Suppressor macrophage treated with lipopolysaccharide for 4 hours (primary cell): ENCODE measurements at places on chromosomes 3 and 15.
A peak's percentile ranks its signal among the peaks of the same experiment; 100 is the strongest.

- DNase-seq: no peak
These were observed 51.5 kb downstream of the TGFBR2 start for GRCh38 chr3:30657914-30658313.

GRCh38 chr3:116757315-116757714 is 47.7 kb downstream of the TUSC7 start:
- DNase-seq: no peak

DNA sequence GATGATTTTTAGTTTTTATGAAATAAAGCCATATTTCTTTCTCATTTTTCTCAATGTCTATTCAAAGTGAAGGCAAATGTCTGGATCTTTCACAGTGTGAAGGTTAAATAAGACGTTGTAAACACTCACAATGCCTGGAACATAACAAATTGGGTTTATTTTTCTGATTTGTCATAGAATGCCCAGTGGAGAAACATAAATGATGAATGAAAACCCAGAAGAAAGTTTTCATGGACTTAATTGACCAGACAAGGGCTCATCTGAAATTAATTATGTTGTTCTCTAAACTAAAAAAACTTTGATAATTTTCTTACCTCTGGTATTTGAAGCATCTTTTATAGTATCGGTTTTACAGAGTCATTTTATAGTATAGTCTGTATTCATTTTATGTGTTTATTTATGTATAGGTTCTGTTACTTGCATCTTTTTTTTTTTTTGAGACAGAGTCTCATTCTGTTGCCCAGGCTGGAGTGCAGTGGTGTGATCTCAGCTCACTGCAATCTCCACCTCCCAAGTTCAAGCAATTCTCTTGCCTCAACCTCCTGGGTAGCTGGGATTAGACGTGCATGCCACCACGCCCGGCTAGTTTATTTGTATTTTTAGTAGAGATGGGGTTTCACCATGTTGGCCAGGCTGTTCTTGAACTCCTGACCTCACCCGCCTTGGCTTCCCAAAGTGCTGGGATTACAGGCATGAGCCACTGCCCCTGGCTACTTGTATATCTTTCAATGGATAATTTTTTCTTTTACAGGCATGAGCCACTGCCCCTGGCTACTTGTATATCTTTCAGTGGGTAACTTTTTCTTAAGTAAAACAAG is 15.1 kb upstream of the BNIP2 start:
- no peak for DNase-seq

GRCh38 chr3:172617976-172618375 is 92.9 kb downstream of the NCEH1 start:
- no peak for DNase-seq

DNA sequence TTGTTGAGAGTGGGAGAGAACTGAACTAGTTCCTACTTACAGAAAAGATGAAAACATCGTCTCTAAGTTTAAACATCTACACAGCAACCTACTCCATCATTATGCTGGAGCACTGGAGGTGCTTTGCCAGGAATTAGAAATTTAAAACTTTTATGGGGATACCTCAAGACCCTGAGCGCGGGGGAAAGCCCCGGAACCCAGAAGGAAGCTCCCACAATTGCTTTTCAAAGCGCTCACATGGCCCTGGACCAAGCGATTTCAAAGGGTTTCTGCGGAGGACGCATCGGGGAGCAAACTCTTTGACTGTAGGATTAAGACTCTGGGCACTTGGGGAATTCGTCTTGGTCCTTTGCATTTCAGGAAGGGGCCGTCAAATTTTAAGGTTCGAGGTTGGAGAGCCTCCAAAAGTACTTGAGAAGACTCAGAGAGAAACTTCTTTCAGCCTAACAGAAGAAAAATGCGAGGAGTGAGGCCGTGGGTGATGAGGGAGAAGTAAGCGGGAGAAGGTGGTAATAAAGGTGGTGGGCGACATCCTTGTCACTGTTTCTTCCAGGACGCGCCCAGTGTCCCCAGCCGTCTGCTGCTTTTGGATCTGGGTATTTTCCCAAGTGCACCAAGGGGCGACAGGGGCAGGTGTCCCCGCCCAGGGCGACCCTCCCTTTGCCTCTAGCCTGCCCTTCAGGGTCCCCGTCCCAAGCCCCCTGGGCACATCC is 591 bp downstream of the PROK2 start:
- no peak for DNase-seq

GRCh38 chr3:194833114-194833910 is 147.6 kb downstream of the FAM43A start:
- no peak for DNase-seq

DNA sequence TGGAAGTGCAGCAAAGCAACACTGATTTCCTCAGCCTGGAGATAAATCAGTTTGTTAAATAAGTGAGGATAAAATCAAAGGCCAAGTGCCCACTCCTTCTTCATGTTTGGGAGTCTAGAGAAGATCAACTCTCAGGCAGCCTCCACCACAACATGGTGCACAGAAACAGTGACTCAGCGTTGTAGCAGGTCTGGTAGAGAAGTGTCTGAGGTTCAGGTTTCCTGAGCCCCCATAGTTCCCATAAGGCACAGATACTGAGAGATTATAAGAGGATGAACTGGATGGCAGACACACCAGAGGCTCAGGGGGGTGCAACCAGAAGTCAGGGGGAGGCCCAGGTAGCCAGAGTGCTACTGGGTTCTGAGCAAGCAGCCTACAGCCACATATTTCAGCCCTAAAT is 166.7 kb downstream of the FRMD5 start:
- no peak for DNase-seq

DNA sequence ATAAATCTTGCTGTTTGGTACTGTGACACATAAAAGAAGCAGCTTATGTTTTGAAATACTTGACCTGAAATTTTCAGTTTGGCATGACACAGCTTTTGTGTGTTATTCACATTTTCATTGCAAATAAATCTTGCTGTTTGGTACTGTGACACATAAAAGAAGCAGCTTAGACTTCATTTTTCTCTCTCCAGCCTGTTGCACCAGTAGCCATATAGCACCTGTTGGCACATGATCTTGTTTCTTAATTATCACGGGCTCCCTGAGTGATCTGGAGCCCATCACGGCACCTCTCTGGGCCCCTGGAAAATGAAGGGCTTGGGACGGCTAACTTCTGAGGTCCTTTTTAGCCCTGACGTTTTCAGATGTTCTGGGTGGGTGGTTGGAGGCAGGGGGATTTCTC is 77.4 kb upstream of the SLCO3A1 start:
- DNase-seq: no peak

DNA sequence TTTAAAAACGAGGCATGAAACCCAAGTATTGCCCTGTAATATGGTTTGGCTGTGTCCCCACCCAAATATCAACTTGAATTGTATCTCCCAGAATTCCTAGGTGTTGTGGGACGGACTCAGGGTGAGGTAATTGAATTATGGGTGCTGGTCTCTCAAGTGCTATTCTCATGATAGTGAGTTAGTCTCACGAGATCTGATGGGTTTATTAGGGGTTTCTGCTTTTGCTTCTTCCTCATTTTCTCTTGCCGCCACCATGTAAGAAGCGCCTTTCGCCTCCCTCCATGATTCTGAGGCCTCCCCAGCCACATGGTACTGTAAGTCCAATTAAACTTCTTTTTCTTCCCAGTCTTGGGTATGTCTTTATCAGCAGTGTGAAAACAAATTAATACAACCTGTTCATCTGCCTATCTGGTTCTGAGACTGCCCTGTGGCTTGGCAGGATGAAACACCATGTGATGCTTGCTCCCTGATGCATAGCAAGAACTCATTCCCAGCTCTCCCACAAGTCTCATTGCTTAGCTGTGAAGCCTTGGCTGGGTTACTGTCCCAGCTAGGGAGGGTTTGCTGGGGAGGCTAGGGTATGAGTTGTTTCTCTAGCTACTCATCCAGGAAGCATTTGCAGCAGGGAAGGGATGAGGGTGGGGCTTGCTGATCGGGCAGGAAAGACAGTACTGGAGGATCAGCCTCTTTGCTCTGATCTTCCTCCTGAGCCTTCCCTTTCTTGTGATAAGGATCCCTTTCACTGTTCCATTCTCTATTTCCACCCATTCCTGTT is 3.7 kb upstream of the SQOR start:
- DNase-seq: peak; percentile 64

DNA sequence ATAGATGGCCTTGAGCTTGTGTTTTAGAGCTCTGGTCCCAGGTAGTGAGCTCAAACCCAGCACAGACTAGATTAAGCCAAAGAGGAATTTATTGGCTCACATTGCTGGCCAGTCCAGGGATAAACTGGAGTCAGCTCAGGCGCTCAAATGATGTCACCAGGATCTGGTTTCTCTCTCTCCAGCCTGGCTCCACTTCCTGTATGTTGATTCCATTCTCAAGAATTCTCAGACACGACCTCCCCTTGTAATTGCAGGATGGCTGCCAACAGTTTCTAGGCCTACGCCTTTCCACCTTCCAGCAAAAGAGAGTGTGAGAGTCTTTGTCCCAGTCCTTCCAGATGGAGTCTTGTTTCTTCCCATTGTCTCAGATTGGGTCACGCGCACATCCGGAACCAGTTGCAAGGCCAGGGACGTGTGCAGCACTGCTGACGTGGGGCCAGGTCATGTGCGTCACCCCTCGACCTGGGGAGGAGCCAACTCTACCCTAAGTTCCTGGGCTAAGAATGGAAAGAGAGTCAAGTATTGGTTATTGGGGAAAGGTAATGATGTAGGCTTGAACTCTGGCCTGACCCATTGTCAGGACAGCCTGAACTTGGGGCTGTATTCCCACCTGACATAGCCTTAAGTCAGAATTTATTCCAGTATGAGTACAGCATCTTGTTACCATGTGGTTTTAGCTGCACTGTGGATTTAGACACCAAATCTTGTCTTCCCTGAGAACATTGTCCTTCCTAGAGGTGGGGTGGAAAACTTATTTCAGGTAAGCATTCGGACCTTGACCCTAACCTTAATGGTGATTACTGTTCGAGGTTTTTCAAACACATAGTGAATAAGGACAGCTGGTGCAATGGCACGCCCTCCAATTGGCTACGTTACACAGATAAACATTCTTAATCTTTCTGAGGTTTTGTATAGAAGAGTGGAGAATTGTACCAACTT is 31.6 kb downstream of the CACNA1D start:
- no peak for DNase-seq

GRCh38 chr15:39936681-39937080 is 2.8 kb downstream of the EIF2AK4 start:
- no peak for DNase-seq

GRCh38 chr3:81565041-81565440 is 196.4 kb downstream of the GBE1 start:
- no peak for DNase-seq
